ENCODE measurements at places on chromosomes 4 and X. TPM values are rescaled to one million over a fixed set of nuclear protein-coding genes. Genes with fewer than 3 reads are reported as not detected.

DNA sequence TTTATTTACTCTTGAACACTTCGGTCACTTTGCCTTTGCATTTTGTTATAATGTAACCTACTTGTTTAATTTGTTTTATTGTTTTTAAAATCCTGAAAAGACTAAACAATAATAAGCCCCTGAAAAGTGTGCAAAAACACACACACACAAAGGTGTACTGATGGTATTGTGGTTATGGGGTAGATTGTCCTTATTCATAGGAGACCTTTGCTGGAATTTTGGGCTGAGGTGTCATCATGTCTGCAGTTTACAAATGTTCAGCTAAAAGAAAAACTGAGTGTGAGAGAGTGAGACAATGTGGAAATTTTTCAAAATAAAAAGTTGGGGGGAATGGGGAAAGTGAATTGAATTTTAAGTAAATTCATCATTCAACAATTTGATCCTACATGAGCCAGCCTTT, 174.9 kb downstream of the QDPR start:
- no peaks in the 10 kb centered on the region for H3K36me3 ChIP-seq
- peaks cover 27% of the 10 kb centered on the region for H3K4me1 ChIP-seq
- DNase-seq = no peak
- no peaks in the 10 kb centered on the region for H3K27me3 ChIP-seq

DNA sequence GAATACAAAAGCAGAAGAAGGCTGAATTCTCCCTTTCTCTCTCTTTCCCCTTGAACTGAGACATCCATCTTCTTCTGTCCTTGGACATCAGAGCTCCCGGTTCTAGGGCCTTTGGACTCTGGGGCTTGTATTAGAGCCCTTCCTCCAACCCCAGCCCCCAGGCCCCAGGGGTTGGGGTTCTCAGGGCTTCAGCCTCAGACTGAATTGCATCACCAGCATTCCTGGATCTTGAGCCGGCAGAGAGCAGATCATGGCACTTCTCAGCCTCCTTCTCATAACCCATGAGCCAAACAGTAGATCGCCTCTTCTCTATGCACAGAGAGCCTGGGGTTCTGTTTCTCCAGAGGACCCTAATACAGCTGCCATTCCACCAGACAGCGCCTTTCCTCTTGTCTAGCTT, 25.3 kb upstream of the CLDN24 start:
- H3K4me1 ChIP-seq = peaks cover 7% of the 10 kb centered on the region
- DNase-seq = no peak
- H3K4me3 ChIP-seq = no peak overlapping the region
- peaks cover 20% of the 10 kb centered on the region for H3K27me3 ChIP-seq

- no peaks in the 10 kb centered on the region for H3K27me3 ChIP-seq
- H3K27ac ChIP-seq = no peak overlapping the region
- DNase-seq = no peak
These were observed 1844.5 kb downstream of the PCDH7 start for GRCh38 chr4:32564626-32565025.

- H3K36me3 ChIP-seq = no peaks in the 10 kb centered on the region
- H3K27ac ChIP-seq = no peak overlapping the region
- no peak overlapping the region for H3K4me3 ChIP-seq
- no peaks in the 10 kb centered on the region for H3K27me3 ChIP-seq
- H3K4me1 ChIP-seq = no peaks in the 10 kb centered on the region
These were observed 73.3 kb upstream of the HHIP start for GRCh38 chr4:144572660-144573059.

GRCh38 chr4:183098019-183098722, 886 bp upstream of the WWC2 start:
- no peak overlapping the region for H3K27ac ChIP-seq
- H3K4me1 ChIP-seq = peaks cover 19% of the 10 kb centered on the region
- peak; percentile 34 for DNase-seq
- H3K36me3 ChIP-seq = no peaks in the 10 kb centered on the region
- peak overlapping the region; percentile 75 for H3K4me3 ChIP-seq

DNA sequence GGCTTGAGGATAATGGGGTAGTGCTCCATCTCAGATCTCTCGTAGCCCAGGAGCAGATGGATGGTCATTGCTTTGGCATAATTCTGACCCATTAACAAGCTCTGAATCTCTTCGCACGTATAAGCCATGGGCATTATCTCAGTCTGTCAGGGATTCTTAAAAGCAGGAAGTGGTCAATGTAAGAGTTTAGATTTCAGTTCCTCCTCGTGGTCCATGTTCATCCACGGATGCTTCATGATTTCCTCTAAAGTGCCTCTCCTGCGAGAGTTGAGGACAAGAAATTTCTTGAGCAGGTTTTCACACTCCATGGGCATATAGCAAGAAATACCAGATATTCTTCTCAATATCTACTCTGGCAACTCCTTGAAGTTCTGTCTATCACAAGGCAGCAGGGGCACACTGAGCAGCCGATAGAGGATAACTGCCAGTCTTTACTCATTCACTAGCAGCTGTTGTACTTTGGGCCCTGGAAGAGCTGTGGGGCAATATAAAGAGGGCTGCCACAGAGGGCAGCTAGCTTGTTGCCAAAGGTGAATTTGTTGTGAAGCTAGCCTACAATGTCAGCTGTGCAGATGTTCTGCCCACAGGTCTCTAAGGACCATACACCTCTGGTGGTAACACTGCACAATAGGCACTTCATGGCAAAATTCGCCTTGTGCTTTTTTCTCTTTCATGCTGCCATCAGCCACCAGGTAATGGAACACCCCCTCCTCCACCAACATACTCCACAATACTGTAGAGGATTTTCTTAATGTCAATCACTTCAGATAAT, 52.0 kb upstream of the WDR17 start:
- H3K27ac ChIP-seq = no peak overlapping the region
- no peaks in the 10 kb centered on the region for H3K27me3 ChIP-seq
- no peaks in the 10 kb centered on the region for H3K4me1 ChIP-seq
- no peaks in the 10 kb centered on the region for H3K36me3 ChIP-seq
- no peak overlapping the region for H3K4me3 ChIP-seq
- no peak for DNase-seq

DNA sequence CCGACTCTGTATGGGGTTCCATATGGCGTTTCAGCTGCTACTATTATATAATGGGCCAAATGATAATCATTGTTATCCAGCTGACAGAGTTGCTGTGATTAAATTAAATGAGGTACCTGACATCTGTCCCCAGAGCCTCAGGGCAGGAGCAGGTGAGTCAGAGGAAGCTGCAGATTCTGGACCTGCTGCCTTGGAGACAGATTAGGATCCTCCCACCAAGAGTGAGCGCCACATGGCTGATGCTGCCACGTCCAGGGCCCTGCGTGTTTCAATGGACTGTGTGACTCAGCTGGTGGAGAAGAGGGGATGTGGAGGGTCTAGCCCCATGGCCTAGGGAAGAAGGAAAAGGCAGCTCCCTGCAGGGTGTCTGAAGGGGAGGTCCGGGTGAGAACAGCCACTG, 28.3 kb upstream of the UXT start:
- H3K27ac ChIP-seq = no peak overlapping the region
- no peaks in the 10 kb centered on the region for H3K4me1 ChIP-seq
- H3K4me3 ChIP-seq = no peak overlapping the region
- DNase-seq = no peak

DNA sequence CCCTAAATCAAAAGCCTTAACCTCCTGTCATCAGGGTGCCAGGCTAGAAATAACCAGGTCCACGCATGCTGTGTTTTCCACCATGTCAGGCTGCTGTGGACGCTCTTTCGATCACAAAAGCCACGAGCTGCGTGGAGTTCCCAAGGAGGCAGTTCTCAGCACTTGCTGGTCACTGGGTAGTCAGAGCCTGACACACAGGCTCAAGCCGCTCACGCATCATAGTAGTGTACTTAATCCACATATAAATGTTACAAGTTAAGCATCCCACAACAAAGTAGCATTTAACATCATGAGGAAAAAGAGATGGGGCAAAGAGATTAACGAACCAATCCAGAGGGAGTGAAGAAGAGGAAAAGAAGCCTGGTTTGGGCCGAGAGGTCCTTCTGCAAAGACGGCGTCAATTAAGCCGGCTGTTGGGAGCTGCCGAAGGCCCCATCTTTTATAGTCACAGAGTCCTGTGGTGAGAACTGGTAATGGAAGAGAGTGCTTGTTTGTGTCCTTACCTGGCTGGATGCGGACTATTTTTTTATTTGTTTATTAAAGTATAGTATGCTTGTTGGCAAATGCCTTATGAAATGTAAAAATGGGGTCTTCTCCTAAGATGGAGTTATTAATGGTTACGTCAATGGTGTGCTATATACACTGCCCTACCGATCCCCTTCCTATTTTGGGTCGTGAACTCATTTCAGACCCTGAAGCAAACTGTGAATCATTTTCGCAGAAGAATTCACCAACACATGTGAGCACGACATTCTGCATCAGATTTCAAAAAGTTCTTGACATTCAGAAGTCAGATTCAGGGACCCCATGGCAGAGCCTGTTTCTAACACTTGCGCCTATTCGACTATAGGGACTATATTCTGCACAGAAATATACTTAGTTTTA, 675 bp downstream of the PRIMPOL start:
- no peak for DNase-seq
- peak overlapping the region; percentile 93 for H3K4me3 ChIP-seq
- H3K4me1 ChIP-seq = peaks cover 34% of the 10 kb centered on the region
- H3K27ac ChIP-seq = peak overlapping the region; percentile 61

DNA sequence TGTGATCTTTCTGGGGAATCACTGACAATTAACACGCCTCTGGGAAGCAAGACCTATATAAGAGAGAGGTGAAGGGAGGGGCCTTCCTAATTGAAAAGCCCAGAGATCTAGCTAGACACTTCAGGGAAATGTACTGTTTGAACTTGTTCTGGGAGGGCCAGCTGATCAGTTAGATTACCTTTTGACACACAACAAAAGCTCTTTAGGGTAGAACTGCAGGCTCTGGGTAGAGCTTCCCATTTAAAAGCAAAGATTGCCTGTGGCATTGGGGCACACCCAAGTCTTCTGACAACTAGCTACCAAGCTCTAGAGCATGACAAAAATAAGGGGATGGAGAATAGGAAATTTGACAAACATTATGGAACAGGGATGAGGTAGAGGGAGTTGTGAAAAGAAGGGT, 26.3 kb downstream of the AREG start:
- no peak overlapping the region for H3K27ac ChIP-seq
- no peaks in the 10 kb centered on the region for H3K27me3 ChIP-seq
- no peaks in the 10 kb centered on the region for H3K36me3 ChIP-seq
- no peak for DNase-seq

- H3K4me1 ChIP-seq = no peaks in the 10 kb centered on the region
- H3K36me3 ChIP-seq = peaks cover 46% of the 10 kb centered on the region
These were observed 27.8 kb upstream of the SLC25A6 start for GRCh38 chrX:1419545-1420355.

DNA sequence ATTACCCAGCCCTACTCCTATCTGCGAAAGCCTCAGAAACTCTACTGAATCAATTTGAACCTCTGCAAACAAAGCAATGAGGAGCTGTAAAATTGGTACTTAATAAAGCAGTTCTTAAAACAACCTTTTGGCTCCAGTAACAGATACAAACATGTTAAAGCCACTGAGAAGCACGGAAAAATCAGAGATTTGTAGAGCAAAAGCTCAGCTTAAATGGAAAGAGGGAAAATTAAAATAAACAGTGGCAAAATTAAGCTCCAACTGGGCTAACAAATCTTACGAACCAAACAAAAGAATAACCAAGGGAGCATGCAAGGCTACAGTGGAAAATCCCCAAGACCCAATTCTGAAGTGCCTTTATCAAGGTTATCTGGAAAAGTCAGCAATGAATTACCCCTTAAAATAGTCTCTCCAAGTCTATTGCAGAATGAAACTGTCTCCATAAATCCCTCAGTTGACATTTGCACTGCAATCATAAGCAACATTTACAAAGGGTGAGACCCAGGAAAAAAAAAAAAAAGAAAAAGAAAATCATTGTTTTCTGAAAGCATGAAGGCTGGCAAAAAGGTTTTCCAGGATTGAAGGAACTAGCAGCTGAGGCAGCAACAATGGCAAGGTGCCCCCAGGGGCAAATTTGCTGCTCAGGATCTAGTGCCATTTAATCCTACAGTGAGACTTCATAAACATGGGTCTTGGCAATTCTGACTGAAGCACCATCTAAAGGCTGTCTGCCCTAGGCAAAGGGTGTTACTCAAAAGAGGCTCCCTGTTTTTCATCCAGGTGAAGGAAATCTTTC, 40.1 kb downstream of the USP46 start:
- H3K27ac ChIP-seq = no peak overlapping the region
- H3K4me3 ChIP-seq = no peak overlapping the region
- no peak for DNase-seq
- no peaks in the 10 kb centered on the region for H3K27me3 ChIP-seq

- no peak for DNase-seq
- no peak overlapping the region for H3K27ac ChIP-seq
- no peaks in the 10 kb centered on the region for H3K27me3 ChIP-seq
- no peaks in the 10 kb centered on the region for H3K36me3 ChIP-seq
- no peaks in the 10 kb centered on the region for H3K4me1 ChIP-seq
These were observed 529.7 kb upstream of the BOD1L1 start for GRCh38 chr4:14157262-14157661.

- no peak overlapping the region for H3K27ac ChIP-seq
- H3K36me3 ChIP-seq = no peaks in the 10 kb centered on the region
- DNase-seq = no peak
- no peak overlapping the region for H3K4me3 ChIP-seq
- H3K27me3 ChIP-seq = no peaks in the 10 kb centered on the region
These were observed 37.2 kb downstream of the TMEM47 start for GRCh38 chrX:34619920-34620319.

DNA sequence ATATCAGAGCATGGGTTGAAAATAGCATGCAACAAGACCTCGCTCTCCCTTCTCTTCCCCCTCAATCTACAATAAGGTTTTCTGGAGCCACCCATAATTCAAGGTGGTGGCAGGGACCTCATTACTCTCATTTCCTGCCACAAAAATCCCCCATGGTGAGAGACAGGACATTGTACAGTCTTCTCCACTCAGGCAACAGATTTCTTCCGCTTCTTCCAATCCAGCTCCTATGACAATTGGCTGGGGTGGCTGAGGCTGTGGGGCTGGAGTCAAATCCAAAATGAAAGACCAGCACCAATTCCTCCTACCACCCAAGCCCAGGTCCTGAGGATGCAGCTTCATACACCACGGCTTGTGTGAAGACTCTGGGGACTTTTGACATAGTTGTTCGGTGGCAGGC, 40.3 kb upstream of the NKRF start:
- no peaks in the 10 kb centered on the region for H3K27me3 ChIP-seq
- DNase-seq = no peak
- H3K36me3 ChIP-seq = peaks cover 58% of the 10 kb centered on the region
- H3K4me3 ChIP-seq = no peak overlapping the region
- H3K4me1 ChIP-seq = peaks cover 44% of the 10 kb centered on the region
- peak overlapping the region; percentile 29 for H3K27ac ChIP-seq

Gene NAP1L3
- total RNA-seq = 7.7 TPM

Gene GAGE12F
- not detected for total RNA-seq

Gene ACOX3
- total RNA-seq = 4.9 TPM

Gene TMEM31
- not detected for total RNA-seq

Gene TMEM255A
- not detected for total RNA-seq

Gene SH3RF1
- total RNA-seq = not detected

Gene TBX22
- total RNA-seq = not detected

Gene MGARP
- total RNA-seq = not detected
